Stimulated activated CD8-positive, alpha-beta memory T cell treated with anti-CD3 and anti-CD28 coated beads, Interleukin-15, amount 100 ng/mL, for 4 hours (primary cell): ENCODE measurements at places on chromosomes 2 and 18.

DNA sequence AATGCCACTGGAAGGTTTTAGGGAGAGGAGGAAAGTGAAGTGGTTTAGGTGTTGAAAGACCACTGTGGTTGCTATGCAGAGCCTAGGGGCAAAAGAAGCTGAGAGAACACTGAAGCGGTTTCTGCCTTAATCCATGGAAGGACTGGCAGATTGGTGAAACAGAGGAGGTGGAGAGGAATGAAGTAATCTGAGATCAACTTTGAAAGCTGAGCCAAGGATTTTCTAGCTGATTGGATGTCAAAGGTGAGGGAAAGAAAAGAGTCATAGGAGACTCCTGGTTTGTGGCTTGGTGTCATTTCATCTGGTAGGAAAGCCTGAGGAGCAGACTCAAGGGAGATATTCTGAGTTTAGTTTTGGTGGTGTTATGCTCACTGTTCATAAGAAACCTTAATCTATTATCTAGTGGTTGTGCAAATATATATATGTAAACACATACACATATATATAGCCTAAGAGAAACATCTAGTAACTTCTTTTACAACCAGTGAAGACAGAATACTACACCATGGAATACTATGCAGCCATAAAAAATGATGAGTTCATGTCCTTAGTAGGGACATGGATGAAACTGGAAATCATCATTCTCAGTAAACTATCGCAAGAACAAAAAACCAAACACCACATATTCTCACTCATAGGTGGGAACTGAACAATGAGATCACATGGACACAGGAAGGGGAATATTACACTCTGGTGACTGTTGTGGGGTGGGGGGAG, 134.1 kb upstream of the CREB1 start:
- DNase-seq = no peak

DNA sequence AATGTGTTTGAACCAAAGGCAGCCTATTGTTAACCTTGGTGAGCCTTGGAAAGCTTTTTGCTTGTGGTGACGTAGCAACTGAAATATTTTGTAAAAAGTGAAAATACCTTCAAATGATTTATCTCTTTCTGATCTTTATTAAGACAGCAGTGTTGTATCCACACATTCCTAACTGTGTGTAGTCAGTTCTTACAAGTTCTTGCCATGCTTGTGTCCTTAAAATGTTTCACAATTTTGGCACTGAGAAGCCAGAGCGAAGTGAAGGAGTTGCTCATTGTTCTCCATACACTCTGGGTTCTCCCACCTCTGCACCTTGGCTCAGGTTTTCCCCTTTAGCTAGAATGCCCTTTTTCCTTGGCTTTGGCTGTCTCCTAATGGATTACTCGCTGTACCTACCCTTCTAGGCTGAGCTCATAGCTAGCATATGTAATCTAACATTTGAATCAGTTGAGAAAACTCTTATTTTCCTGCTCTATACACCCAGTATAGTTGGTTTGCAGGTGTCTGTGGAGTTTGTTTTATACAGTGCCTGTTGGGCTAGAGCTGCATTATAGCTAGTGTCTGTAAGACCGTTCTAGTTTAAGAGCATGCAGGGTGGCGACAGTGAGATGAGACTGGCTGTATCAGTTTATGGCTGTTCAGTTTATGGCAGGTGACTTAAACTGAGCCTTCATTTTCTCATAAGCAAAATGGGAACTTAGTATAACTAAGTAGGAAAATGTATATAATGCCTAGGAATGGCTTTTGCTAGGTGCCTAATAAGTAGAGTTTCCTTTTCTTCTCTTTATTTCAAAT, 45.5 kb downstream of the FMNL2 start:
- DNase-seq = no peak

- DNase-seq = no peak
These were observed 167.7 kb downstream of the TDRD15 start for GRCh38 chr2:21291426-21291825.

GRCh38 chr2:133193544-133194361, 374.5 kb downstream of the NCKAP5 start:
- no peak for DNase-seq

DNA sequence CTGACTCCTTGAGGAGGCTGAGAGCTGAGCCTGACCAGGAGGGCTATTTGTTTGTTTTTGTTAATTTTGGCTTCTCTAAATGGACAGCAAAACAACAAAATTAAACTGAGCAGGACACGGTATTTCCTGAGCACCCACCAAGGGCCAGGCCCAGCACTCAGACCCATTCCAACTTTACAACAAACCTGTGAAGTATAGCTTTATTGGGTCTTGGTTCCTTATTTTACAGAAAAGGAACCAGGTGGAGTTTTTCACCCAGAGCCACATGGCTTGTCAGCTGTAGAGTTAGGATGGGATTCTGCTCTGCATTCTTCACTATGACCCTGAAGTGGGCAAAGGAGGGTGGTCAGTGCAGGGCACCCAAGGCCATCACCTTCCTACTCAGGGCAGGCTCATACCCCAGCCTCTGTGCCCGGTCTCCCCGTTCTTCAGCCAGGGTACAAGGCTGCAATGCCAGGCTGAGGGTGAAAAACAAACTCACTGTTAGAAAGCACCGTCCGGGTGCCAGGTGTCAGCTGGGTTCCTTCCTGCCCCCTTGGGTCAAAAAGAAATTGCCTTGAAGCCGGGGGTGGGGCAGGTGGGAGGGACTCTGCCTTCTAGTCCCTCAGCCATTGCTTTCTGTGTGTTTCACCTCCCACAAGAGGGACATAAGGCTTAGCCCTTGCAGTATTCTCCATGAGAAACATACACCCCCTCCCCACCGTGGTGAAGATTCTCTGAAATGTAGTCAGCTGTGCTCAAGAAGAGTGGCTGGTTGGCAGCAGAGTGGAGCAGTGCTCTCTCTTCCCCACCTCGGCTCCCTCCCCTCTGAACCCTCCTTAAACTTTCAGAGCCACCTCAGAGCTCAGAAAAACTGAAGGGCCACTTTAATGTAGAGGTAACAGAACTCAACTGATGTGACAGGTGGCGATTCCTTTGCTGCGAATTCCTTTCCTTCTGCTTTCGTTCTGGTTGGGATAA, 2.2 kb downstream of the PSD4 start:
- DNase-seq = no peak

GRCh38 chr2:231373786-231374349, 21.6 kb upstream of the B3GNT7 start:
- DNase-seq = no peak

DNA sequence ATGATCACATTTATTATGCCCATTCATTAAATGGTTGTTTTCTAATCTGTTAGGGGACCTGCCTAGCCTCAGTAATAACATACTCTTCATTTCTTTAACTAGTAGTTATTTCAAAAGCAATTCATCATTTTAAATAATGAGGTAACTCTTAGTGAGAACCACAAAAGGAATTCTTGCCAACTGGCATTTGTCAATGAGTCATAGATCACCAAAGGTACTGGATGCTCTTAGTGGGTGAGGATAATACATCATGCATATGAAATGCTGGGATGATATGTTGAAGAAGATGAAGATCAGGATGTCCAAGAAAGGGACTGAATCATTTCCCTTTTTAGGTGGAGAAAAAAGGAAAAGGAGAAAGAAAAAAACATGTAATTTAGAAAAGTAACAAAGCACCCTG, 826.2 kb upstream of the DDX18 start:
- DNase-seq = no peak

DNA sequence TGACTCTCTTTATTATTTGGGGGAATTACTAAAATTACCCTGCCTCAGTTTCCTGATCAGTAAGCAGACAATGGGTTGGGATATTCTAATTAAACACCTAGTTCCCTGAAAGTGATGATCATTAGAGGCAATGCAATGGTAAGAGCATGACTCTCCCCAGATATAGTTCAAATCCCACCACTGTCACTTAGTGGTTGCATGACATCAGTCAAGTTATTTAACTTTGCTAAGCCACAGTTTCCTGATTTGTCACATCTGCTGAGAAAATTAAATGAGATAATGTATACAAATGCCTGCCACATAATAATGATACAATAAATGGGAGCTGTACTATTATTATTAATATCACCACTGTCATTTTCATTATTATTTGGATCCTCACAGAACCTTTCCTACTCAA, 29.9 kb downstream of the ZEB2 start:
- no peak for DNase-seq

GRCh38 chr2:140122001-140122400, 1341.8 kb upstream of the NXPH2 start:
- no peak for DNase-seq

GRCh38 chr2:27211241-27211942, 449 bp upstream of the ATRAID start:
- no peak for DNase-seq

DNA sequence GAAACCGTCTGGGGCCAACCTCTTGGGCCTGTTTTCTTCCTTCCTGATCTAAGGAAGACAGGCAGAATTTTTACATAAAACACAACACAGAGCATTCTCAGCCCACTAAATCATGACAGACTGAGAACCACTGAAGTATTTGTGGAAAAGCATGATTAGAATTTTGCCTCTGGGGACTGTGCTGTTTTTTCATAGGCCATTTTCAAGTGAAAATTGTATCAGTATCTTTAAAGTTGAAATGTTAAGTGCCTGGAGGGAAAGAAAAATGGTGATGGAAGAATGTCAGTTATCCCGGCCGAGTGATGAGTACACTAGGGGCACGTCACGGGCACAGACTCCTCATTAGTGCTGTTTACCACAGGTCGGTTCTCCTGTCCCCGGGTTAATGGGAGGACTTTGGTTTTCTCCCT, 36.9 kb downstream of the EHD3 start:
- no peak for DNase-seq

DNA sequence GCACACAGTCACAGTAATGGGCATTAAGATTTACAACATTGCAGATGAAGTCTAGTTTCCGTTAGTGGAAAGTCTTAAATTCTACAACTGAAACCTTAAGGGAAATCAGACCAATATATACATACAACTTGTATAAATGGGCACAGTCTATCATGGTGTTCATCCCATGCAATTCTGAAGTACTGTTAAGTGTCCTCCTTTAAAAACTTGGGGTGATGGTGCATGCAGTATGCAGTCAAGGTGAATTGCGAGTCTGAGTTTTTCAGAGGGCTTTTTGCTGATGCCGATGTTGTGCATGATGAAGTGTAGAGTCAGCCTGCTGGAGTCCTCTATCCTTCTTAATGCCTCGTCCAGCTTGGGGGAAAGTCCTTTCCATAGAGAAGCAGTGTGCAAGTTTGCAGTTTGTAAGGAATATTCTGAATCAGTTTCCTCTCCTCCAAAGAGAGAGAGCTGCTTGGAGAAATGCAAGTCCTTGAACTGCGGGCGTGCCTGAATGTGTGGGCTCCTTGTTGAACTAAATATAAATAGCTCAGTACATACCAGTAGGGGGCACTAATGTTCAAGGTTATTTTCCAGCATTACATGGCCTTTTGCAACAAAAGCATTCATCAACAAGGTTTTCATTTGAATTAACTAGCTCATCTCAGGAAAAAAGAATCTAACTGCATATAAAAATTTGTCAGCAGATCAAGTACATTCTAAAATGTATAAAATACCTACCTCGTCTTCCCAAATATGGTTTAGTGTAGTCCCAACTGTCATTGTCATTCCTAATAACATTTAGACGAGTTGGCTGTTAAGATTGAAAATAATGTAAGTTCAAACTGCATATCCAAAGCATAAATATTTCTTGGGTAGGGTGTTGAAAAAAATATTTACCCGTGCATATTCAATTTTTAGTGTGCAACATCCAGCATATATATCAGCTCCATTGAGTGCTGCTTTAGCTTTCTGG, 21.3 kb downstream of the HNRNPLL start:
- DNase-seq = no peak

GRCh38 chr2:114668415-114668814, 226.0 kb downstream of the DPP10 start:
- DNase-seq = no peak

GRCh38 chr2:237682151-237682550, 54.8 kb downstream of the LRRFIP1 start:
- DNase-seq = no peak

- DNase-seq = no peak
These were observed 85.2 kb upstream of the HNMT start for GRCh38 chr2:137879121-137879520.

DNA sequence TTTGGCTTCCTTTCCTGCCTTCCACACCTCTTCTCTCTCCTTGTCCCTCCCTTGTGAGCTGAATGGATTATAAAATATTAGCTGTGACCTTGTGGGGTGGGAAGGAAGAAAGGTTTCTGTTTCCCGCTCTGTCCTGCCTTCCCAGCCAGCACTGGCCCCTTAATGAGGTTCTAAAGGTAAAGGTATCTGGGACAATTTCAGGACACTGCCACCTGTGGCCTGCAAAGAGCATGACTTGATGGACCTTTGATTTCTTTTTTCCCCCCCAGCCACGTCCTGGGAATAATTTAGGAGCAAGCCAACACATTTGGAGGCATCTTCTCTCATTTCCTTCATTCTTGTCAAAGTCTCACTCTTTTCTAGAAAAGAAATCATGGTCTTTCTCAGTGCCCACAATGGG, 246.7 kb upstream of the EPAS1 start:
- no peak for DNase-seq

GRCh38 chr2:46335391-46336282, 38.4 kb downstream of the EPAS1 start:
- DNase-seq = no peak

- DNase-seq = no peak
These were observed 40.5 kb downstream of the RBKS start for GRCh38 chr2:27849558-27850205.

GRCh38 chr18:78629426-78629825, 350.2 kb upstream of the SALL3 start:
- DNase-seq = no peak

DNA sequence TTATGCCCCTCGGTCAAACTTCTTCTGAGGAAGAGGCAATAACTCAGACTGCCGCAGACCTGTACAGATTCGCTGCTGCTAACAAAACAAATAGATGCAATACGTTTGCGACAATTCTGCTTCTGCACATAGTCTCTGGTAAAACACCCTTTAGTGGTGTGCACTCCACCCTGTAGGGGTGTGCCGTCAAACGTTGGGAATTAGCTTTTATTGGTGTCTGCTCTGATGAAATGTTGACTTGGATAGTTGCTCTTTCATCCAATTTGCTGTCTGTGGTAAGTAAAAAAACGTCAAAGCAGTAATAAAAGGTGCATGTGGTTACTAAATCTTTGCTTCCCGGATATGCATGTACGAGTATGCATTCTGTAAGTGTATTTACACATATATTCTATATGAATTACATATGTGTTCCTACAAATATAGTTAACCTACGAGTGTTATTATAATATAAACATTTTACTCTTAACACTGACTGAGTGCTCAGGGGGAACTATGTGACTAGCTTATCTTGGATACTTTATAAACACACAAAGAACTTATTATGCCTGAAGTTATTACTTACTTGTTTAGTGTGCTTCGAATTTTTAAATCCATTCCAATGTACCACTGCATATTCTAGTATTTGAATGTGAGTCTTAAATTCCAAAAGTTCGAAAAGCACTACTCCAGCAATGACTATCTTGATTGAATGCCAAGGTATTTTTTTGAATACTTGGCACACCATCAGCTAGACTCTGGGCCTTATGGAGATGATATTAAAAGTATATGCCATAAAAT, 610.2 kb downstream of the ZEB2 start:
- no peak for DNase-seq

GRCh38 chr2:121253674-121254240, 31.2 kb downstream of the TFCP2L1 start:
- no peak for DNase-seq

GRCh38 chr2:27903649-27904404, 13.3 kb downstream of the BABAM2 start:
- DNase-seq = no peak
